ENCODE measurements at places on chromosomes 7 and 10.

DNA sequence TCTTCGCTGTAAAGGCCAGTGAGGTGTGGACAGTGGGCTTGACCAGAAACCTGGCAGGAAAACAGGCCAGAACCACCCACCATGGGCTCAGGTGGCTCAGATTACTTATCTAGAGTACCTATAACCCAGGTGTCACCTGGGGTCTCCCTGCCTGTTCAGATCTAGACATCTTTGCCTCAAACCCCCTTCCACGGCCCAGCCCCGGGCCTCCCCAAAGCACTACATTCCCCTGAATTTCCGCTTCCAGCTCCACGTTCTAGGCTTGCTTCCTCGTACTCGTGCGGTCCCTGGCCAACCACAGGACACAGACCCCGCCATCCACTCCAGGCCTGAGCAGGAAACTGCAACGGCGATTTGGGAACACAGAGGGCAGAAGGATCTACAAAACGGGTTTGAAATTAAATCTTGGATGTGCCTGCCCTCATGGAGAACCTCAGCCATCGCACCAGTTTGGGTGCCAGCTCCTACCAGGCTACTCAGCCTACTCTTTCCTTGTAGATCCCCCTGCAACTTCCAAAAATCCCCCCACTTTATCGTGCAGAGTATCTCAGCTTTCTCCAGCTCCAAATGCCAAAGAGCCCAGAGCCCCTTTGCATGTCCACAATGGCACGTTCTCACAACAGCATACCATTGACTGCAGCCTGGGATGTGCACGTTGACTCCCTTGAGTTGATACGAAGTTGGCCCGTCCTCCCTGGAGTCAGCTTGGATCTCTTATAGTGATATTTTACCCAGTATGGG lies 62.7 kb upstream of the CACUL1 start:
- no peak for DNase-seq

DNA sequence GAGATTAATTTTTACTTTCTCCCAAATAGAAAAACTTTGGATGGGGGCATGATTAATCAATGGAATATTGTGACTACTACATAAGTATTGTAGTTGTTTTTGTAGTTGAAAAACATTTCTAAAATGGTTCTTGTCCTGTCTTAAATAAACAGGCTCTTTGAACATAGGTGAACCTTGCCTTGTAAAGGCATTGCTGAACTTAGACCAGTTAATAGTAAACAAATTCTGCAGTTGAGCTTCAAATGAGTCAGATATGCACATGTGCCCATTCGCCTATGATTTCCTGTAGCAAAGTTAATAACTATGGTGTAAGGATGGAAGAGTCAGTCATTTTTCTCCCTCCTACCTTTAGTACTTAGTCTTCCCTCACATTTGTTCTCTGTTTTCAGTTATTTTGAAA lies 22.6 kb downstream of the CUTC start:
- no peak for DNase-seq

- DNase-seq, result peak; percentile 55
These were observed 11.7 kb upstream of the ZNF680 start for GRCh38 chr7:64574540-64575099.

DNA sequence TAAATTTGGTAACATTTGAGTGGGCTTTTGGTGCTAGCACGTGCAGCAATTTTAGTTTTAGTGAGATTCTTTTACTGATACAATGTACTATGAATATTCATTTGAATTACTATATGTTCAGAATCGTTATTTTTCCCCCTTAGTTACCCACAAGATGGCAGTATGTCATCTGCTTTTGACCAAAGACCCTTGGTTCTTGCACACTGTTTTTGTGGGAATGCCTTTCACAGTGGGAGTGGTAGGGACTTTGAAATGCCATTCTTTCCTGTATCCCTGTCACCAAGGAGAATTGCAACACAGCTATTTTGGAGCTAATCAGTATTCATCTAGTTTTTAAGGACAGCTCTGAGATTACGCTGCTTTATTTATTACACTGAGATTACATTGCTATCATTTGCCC lies 40.6 kb downstream of the SEC23IP start:
- no peak for DNase-seq

DNA sequence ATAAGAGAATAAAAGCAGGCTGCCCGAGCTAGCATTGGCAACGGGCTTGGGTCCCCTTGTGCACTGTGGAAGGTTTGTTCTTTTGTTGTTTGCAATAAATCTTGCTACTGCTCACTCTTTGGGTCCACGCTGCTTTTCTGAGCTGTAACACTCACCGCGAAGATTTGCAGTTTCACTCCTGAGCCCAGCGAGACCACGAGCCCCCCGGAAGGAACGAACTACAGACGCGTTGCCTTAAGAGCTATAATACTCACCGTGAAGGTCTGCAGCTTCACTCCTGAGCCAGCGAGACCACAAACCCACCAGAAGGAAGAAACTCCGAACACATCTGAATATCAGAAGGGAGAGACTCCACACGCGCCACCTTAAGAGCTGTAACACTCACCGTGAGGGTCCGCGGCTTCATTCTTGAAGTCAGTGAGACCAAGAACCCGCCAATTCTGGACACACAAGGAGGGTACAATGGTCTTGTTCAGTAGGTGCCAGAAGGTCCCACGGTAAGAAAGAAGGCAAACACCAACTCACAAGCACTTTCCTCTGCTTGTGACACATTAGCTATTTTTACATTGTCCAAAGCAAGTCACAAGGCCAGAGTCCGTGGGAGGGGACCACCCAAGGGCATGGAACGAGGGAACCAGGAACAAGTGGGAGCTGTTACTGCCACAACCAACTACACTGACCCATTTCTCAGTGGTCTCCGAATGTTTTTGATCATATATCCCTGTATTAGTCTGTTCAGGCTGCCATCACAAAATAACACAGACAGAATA lies 29.2 kb upstream of the CACUL1 start:
- no peak for DNase-seq

DNA sequence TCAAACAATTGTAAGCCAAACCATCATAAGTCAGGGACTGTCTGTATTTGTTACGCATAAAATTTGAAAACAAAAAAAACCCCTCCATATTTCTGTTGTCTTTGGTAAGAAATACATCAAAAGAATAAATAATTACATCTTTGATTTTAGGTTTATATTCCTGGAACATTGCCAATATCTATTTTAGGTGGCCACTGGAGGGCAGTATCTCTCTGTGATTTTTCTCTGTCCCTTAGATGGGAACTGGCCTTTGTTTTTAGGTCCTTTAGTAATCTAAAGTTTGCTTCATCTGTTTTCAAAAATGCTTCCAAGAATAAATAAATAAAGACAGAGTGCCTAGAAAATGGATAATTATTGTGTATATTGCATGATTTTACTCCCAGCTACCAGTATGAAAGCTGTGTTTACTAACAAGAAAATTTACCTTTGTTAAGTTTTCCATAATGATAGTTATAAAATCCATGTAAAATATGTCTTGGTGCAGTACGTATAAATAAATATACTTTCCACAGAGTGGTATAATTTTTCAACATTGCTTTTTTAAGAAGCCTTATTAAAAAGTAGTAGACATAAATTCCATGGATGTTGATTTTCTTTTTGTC lies 64.2 kb downstream of the PHYHIPL start:
- DNase-seq, result no peak

DNA sequence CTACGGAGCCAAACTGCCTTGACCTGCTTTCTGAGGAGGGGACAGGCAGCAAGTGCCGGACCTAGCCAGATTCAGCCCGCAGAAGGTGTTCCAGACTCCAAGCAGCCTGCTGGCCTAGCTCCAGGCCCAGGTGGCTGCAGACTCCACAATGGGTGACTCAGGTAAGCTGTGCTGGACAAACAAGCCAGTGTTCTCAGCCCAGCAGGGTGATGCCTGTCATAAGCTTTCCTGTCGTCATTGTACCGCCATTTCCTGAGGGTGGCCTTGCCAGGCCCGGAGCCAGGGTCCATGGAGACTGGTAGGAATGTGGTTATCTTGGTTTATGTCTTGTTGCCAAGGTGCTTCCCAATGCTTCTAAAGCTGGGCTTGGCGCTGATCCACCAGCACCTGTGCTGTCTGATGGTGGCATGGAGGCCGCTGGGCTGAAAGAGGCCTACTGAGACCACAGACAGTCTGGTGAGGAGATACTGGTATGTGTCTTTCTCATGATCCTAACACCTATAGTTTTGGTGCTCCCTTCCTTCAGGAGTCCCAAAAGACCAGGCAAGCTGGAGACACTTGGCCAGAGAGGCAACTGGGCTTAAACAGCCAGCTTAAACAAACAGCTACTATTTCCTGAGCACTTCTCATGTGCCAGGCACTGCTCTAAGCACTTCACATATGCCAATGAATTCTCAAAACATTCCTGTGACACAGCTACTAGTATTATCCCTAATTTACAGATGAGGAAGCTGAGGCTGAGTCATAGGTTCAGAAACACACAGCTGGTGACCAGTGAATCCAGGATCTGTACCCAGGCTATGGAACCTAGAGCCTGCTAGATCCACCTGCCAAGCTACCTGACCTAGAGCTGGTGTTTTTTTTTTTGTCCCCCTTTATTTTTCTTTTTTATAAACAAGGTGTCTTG lies 42.0 kb downstream of the ZC3HC1 start:
- no peak for DNase-seq

DNA sequence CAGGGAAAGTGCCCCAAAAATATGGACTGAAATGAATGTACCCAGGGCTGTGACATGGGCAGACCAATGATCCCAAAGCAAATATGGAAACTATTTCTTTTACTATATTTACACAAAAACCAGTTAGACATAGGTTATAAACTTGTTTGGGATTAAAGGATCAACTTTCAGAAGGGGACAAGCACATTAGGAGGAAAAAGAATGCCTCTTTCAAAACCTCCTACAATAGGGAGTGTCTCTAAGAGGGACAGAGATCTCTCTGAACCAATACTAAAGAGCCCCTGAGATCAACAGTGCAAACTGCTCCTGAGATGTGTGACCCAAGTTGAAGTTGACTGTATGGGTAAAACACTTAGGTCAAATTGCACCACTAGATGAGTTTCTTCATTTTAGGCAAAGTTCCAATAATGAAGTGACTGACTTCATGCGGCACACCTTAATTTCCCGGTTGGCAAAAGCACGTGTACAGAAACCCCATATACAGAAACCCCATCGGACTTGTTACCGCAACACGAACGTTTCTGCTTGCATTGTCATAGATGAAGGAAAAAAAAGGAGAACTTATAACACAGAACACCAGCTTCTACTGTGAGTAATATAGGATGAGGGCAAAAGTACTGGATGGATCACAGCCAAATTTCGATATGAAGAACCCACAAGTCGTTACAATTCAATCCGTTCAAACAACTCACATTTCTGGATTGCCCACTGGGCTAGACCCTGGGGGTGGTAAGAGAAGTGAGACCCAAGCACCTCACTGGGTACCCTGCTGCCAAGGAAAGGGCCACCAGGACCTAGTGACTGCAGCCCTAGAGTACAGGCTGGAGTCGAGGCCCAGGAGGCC lies 4.3 kb downstream of the SVIL start:
- DNase-seq, result no peak

GRCh38 chr10:97771055-97771891 lies 526 bp downstream of the SFRP5 start:
- DNase-seq, result peak; percentile 11

DNA sequence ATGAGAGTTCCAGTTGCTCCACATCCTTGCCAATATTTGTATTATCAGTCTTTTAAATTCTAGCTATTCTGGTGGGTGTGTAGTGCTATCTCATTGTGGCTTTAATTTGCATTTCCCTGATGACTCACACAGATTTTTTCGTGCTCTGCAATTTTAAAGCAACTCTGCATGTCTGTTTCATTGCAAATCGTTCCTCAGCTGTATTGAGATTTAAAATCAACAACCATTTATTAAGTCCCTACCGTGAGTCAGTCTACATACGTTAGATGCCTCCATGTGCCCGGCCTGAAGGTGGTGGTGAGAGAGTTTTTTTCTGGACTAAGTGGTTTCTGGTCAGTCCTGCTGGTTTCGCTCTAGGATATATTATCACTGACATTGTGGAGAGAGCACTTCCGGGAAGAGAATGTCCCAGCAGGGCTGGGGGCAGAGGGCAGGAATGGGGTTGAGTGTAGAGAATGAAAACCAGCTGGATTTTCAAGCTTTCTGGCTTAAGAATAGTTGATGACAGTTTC lies 8.4 kb upstream of the HYCC1 start:
- DNase-seq, result no peak

GRCh38 chr10:97183314-97183713 lies 2.4 kb downstream of the SLIT1 start:
- DNase-seq, result no peak

All from DMS 273 treated with DMSO at 0.1 percent for 48 hours (cell line).